Hematopoietic multipotent progenitor cell (in vitro differentiated cells): ENCODE measurements at places on chromosomes 2 and 18.

- no peak for DNase-seq
Observed at GRCh38 chr18:2987876-2988790, 24.8 kb downstream of the LPIN2 start.

DNA sequence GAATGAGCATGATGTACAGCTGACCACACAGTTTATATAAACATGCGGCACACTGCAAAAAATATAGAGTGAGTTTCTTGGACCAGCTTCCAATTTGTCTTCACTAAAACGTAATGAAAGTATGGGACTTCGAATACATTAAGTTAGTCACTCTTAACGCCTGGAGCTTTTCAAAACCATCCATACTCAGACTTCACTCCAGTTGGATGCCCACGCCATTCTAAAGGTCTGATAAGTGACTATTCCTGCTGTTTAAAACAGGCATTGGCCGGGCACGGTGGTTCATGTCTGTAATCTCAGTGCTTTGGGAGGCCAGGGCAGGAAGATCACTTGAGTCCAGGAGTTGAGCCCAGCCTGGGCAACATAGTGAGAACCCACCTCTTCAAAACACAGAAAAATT, 84.6 kb downstream of the MYL12B start:
- no peak for DNase-seq

DNA sequence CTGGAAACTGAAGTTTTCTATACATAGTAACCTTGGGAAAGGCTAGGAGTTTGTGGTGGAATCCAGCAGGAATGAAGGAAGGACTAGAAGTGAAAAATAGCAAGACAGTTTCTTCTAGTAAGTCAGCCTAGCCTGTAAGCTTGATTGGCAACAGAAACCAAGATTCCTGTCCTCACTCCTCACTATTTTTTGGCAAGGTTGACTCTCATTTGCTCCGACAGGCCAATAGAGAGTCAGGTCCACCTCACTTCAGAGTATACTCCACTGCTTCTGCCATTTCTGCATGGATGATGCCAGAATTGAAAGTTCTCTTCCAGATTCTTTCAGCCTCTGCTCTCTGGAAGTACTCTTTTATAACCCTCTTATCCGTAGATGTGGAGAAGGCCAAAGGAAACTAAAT, 352.4 kb downstream of the ZNF516 start:
- no peak for DNase-seq

DNA sequence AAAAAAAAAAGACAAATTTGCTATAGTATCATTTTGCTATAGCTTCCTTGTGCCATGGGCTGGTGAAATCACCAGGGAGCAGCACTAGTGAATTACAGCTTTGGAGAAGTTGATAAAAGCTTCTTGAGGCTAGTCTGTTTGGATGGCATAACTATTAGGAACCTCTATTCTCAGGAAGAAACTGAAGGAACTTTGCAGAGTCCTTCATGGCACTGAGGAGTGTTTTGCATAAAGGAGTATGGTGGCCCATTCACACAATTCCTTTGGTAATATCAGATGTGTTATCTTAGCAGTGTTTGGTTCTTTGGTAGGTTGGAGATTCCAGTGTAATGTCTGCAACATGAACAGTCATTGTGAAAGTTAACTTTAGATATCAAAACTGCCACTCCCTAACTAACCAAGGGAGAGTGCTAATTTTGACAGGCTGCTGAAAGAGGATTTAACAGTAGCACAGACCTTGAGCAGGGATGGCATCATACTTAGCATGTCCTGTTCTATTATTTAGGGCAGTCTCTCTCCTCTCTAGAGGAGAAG, 76.6 kb upstream of the ZFP36L2 start:
- no peak for DNase-seq
